NAMALWA (cell line): ENCODE measurements at places on chromosomes 4 and X.

- no peak for DNase-seq
Measured at GRCh38 chr4:102860611-102861324, 8.0 kb upstream of the CISD2 start.

- peak; percentile 18 for DNase-seq
Measured at GRCh38 chrX:40303256-40304077, 205.7 kb upstream of the BCOR start.

DNA sequence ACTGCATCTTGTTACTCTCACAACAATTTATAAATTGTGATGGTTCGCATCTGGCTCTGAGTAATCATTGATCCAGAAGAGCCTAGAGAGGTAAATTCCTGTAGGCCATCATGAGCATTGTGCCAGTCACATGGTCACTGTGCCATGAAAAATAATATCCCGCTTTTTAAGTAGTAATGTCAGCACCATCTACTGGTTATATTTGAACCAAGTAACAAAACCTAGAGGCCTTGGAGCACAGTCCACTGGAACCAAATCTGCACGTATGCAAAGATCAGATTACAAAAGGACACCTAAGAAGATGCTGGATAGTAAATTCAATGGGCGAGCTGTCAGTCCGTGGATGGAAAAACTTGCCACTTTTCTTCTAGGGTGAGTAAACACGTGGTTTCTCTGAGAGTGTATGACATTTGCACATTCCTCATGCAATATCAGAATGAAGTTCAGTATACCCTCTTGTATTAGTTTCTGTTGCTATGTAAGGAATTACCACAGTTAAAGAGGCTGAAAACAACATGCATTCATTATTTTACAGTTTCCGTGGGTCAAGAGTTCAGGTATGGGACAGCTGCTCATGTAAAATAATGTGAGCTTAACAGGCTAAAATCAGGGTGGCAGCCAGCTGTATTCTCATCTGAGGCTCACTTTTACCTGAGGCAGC is 26.8 kb downstream of the FAM114A1 start:
- no peak for DNase-seq

DNA sequence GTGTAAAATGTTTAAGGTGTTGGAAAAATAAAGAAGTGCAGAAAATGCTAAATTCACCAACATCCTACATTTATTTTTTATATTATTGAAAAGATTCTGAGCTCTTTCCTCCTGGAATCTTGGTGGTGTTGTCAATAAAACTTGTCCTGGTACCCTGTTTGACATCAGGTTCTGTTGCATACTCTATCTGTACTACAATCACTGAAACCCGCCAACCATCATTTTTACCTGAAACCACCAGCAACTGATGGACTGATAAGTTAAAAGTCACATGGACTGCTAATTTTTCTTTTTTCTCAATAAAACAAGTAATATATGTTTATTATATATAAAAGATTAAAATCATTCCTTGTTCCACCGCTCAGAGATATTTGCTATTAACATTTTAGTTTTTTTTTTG is 23.4 kb downstream of the STAP1 start:
- no peak for DNase-seq

- DNase-seq, result no peak
Measured at GRCh38 chrX:43853225-43853828, 28.9 kb downstream of the MAOB start.

DNA sequence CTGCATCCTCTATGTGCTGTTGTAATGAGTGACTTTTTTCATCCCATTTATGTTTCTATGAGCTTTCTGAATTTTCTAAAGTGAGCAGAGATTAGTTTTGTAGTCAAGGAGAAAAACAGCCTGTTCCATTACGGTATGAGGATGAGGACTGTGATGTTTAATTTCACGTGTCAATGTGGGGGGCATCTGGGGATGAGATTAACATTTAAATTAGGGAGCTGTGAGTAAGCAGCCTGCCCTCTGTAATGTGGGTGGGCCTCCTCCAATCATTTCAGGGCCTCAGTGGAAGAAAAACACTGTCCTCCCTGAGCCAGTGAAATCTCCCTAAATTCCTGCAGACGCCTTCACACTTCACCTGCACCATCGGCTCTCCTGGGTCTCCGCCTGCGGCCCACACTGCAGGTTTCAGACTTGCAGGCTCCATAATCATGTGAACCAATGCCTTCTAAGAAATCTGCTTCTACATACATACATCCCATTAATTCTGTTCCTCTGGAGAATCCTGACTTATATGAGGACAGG is 121.7 kb downstream of the AFAP1 start:
- no peak for DNase-seq

GRCh38 chr4:112403101-112403945 is 106.2 kb downstream of the ALPK1 start:
- DNase-seq, result no peak

DNA sequence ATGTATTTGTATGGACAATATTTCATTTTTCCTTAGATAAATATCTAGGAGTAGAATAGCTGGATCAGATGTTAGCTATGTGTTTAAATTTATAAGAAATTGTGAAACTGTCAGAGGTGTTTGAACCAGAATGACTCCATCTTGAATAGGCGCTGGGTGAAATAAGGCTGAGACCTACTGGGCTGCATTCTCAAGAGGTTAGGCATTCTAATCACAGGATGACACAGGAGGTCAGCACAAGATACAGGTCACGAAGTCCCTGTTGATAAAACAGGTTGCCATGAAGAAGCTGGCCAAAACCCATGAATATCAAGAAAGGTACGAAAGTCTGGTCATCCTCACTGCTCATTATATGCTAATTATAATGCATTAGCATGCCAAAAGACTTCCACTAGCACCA is 36.3 kb upstream of the SPIN4 start:
- DNase-seq, result no peak

- DNase-seq, result no peak
Measured at GRCh38 chrX:35098419-35098818, 155.8 kb downstream of the FAM47B start.

DNA sequence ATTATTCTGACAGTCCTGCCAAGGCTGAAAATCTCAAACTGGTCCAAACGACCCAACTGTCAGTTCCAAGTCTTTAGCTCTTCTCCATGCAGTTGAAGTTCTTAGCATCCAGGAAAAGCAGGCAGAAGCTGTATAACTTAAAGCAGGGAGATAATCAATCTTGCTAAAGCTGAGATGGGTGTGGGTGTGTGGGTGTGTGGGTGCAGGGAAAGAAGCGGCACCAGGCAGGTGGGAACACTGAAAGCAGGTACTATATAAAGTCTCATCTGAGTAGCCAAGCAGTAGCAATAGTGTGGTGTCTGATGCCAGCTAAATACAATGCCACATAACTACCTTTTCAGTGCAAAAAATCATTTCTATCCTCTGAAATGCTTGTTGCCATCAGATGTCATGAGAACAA is 69.7 kb upstream of the EGFL6 start:
- DNase-seq, result no peak

- DNase-seq, result no peak
Measured at GRCh38 chr4:79201971-79202370, 123.9 kb downstream of the NAA11 start.

- no peak for DNase-seq
Measured at GRCh38 chr4:47013373-47013772, 18.0 kb upstream of the GABRB1 start.
